ENCODE measurements at places on chromosomes 7 and 10.

DNA sequence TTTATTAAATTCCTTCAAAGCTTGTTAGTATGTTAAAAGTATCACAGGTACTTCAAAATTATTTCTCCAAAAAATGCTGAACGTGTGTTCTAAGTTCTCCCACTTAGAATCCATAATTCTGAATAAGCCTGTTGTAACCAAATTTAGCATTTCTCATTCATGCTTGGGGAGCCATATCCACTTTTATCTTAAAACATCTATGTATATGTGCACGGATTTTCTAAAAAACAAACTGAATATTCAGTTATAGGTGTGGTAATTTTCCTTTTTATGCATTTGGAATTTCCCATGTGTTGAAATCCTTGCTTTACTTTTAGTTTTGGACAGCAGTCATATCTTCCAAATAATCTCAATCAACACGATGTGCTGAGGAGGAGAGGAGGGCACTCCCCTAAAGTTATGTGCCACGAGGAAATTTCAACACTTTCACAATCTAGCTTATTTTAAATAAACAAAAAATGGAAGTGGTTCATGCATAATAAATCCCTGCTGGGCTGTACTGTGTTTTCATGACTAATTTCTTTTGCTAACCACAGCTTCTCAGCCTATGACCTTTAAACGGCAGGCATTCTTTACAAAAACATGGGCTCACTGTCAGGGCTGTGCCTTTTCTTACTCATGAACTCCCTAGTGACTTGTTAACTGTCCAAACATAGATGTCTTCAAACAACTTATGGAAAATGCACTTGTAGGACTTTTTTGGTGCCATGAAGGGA, 380.3 kb upstream of the SEMA3C start:
- peak; percentile 67 for DNase-seq

DNA sequence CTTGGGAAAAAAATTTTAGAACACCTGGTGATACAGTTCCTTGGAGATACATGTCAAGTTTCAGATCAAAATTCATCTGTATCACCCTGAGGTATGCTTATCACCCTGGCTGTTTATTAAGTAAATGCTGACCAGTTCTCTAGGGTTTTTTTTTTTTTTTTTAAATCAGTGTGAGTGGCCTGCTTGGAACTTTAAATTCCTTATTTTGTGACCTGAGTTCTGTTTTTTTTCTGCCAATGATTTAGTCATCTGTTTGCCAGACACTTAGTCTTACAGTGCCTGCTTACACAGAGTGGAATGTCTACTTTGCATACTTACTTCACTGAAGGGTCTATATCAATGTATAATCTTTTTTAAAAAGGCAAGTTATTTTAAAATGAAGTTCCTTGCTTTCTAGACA, 1.8 kb downstream of the TSPAN13 start:
- DNase-seq, result no peak

- DNase-seq, result no peak
These were observed 91.4 kb upstream of the PHYHIPL start for GRCh38 chr10:59085054-59085453.

GRCh38 chr7:16270844-16271243, 150.5 kb downstream of the CRPPA start:
- no peak for DNase-seq

GRCh38 chr7:106779877-106780276, 85.2 kb upstream of the PIK3CG start:
- DNase-seq, result peak; percentile 92

DNA sequence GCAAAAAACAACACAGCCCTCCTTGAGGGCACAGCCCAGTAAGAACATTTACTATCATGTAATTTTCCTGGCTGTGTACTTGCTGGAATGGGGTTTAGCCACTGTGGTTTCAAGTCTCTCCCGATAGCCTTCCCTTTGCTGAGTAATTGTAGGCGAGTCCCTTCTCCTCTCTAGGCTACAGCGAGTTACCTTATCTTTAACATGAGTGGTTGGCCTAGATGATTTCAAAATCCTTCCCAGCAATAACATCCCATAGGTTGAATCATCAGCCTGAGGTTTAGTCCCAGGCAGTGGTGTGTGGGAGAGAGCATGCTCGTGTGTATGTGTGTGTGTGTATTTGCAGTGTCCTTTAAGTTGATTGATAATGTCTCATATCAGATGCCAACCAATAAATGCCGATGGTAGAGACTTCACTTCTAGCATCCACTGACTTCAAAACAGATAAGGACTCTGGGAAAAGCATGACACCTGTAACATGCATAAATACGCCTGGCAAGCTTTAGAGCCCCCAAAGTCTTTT, 142.9 kb upstream of the ZMIZ1 start:
- DNase-seq, result peak; percentile 80

- DNase-seq, result no peak
These were observed 369.9 kb upstream of the NRP1 start for GRCh38 chr10:33704214-33704830.

DNA sequence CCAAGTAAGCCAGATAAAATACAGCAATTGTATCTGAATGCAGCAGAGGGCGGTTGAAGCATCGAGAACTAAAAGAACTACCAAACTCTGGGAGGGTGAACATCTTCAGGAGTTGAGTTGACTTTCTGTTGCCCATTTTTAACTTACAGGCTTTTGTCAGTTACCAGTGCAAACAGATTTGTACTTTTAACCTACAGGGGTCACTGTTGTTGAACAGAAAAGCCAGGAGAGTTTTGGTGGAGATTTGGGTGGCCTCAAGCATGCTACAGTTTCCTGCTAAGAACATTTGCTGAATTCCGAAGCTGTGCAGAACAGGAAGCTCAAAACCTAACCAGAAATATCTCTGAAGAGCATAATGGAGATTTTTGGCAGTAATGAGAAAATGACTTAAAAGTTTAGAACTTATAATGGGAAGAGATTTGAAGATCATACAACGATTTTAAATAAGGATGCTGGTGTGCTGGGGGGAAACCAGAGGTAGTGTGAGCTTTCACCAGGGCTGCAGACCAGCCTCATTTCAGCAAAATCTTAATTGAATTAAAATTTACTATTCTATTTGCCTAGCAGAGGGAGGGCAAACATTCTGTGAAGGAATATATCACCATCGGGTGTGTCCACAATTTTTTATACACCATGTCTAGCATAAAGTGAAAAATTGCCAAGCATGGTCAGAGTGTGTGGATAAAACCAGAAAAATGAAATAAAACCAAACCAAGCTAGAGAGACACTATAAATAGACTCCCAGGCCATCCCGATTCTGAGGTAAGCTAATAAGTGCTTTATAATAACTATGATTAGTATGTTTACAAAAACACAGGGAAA, 208.6 kb upstream of the CCDC6 start:
- DNase-seq, result peak; percentile 6

DNA sequence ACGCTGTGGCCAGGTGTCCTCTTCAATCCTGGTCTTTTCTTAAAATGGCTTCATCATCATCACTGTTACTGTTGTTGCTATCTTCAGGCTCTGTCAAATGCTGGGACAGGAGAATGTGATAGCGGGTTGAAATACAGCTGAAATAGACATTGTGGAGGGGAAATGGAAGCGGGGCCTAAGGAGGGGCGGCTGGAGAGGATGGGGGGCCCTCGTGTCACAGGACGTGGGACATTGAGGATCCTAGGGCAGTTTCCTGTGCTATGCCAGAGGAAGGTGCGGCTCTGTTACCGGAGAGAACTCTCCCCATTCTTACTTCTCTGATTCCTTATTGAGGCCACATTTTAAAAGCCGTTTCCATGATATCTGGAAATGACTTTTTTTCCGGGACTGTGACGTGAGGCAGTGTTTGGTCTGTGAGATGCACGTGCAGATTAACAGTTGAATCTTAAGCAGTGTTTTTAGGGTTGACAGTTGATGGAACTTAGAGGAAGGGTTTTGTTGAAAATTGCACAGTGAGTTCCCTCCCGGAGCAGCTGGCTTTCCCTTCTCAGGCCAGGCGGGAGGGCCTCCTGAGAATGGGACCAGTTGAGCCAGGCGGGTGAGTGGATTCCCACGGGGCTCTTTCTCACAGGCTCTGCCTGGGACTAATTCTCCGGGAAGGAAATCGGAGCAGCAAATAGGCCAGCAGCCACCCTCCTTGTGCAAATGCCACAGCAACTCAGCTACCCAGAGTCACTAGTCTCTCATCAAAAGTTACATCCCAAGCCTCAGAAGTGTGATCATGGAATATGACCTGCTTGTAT, 125.2 kb downstream of the TACC2 start:
- DNase-seq, result no peak

GRCh38 chr10:128084991-128085390, 41.2 kb downstream of the MKI67 start:
- DNase-seq, result no peak

- DNase-seq, result no peak
These were observed 1.1 kb upstream of the TNS3 start for GRCh38 chr7:47582764-47583738.

DNA sequence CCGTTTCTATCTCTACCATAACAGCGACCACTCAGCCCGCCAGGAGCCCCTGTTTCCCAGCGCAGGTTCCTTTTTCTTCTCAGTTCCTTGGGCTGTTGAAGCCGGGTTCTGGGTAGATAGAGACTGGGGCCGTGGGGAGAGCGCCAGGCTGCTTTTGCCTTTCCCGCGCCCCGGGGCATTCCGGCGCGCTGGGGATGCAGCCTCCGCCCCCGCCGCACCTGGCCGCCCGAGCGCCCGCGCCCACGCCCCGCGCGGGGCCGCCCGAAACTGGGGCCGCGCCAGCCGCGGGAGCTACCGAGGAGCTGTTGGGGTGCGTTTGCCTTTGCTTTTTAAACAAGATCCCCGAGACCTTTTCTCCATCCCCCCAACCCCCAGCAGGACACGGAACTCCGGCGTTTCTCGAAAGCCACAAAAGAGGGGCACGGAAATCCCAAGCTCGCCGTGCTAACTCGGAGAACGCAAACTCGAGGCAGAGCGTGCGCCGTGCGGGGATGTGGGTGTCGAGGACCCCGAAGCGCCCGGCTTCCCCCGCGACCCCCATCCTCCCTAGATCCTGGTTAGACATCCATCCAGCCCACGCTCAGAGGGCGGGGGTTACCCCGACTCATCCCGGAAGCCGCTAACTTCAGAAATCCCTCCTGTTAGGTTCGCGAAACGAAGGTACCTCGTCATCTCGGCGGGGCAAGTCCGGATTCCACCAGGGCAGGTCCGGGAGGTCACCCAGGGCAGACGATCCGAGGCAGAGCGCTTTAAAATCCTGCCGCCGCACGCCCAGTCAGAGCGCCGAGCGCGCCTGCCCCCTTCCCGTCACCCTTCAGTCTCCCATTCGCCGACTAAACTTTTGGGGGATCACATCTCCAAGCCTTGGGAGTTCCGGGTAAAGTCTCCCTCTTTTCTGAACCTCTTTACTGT, 1.0 kb downstream of the GRM8 start:
- peak; percentile 28 for DNase-seq

DNA sequence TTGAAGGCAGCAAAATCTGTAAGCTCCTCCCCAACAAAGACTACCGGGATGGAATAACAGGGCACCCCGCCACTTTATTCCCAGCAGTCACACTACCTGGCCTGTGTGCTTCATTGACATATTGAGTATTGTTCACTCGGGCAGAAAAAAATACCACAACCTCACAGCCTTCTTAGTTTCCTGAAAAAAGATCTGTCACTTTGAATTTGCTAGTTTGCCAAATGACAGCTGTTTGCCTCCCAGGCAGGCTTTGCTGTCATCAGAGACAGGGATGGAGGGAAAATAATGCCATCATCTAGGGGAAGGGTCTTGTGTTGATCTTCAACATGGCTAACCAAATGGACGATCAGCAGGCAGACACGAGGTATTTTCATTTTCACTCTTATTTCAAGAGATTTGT, 26.9 kb downstream of the BMPER start:
- no peak for DNase-seq

GRCh38 chr7:5528815-5529442, 105.3 kb upstream of the TNRC18 start:
- DNase-seq, result no peak

GRCh38 chr10:46285966-46286620, 704 bp upstream of the ANTXRL start:
- DNase-seq, result no peak

GRCh38 chr7:110801502-110801901, 289.4 kb upstream of the LRRN3 start:
- DNase-seq, result no peak

DNA sequence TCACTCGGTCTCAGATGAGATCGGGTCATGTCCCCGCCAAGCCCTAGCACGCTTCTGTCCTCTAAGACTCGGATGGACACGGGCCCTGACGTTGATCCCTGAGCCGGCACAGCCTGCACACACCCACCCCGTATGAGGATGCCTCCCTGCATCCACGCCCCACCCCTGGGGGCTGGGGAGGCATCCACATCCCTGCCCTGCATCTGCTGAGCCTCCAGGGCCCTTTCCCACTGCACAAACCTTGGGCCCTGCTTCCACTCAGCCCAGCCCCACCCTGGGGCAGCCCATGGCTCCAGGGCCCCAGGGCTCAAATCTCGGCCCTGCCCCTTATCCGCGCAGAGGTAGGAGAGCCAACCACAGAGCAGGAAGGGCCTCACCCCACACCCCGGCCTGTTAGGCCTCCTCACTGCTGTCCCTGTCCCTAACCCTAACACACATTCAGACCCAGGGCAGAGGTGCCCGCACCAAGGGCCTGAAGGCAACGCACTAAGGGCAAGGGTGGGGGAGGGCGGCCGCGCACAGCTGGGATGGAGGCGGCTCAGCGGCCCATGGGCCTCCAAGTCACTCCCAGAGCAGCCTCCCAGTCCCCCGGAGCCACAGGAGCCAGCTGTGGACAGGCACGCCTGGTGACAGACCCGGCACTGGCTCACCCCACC, 9.5 kb upstream of the MICALL2 start:
- DNase-seq, result no peak

GRCh38 chr7:139861803-139862202, 32.7 kb downstream of the TBXAS1 start:
- no peak for DNase-seq

DNA sequence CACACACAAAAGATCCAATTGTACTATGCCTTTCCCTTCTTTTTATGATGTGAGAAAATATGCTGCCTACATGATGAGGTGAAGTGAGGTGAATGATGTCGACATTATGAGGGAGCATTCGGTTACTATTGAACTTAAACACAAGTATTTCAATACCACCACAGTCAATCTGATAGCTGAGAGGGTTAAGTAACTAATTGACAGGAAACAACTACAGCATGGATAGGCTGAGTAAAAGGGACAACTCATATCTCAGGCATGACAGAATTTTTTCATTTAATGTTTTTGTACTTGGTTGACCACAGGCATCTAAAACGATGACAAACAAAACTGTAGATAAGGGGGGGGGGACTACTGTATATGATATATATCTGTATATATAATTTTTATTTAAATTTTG, 488.9 kb downstream of the SH2D4B start:
- peak; percentile 19 for DNase-seq

GRCh38 chr7:101165075-101165957, at the start of gene VGF:
TSS of gene VGF (minus strand) at chr7:101165569. CDS start at chr7:101164843, 726 bp downstream.
- DNase-seq, result peak; percentile 98

GRCh38 chr7:30681815-30682211, 443 bp downstream of the CRHR2 start:
- DNase-seq, result no peak

DNA sequence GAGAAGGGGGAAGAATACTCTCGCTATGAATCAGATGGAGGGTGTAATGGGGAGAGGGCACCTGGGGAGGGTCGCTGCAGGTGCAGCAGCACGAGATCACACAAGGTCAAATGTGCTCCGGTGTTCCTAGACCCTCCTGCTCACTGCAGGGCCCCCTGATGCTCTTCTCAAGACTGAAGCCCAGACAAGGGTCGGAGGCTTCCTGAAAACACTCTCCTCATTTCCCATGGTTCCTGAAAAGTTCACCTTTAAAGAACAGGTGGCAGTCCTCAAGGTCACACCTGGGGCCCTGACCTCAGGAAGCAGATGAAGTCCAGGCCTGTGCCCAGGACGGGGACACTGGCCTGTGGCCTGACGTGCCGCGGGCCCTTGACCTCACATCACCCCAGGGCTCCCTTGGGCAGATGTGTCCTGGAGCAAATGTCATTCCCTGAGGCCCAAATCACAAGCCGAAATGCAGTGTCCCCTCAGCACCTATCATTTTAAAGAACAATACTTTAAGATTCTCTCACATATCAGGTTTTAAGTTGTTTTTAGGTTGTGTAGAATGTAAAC, 289.8 kb downstream of the GLRX3 start:
- no peak for DNase-seq
